ENCODE measurements at places on chromosomes 7 and 10.

GRCh38 chr7:1283337-1283736, 50.7 kb downstream of the UNCX start:
- H3K36me3 ChIP-seq: no peaks in the 10 kb centered on the region
- H3K4me1 ChIP-seq: no peaks in the 10 kb centered on the region
- no peak overlapping the region for H3K27ac ChIP-seq
- no peak for DNase-seq

- H3K27ac ChIP-seq: no peak overlapping the region
- no peaks in the 10 kb centered on the region for H3K27me3 ChIP-seq
- no peak overlapping the region for H3K4me3 ChIP-seq
- no peaks in the 10 kb centered on the region for H3K36me3 ChIP-seq
- H3K4me1 ChIP-seq: no peaks in the 10 kb centered on the region
Measured at GRCh38 chr7:69763513-69763912, 165.2 kb downstream of the AUTS2 start.

- peaks cover 22% of the 10 kb centered on the region for H3K27me3 ChIP-seq
- H3K36me3 ChIP-seq: no peaks in the 10 kb centered on the region
- no peak overlapping the region for H3K4me3 ChIP-seq
Measured at GRCh38 chr10:127905001-127905847, 1.7 kb upstream of the PTPRE start.

GRCh38 chr10:80609331-80609730, 71.6 kb downstream of the SH2D4B start:
- H3K4me3 ChIP-seq: no peak overlapping the region
- H3K4me1 ChIP-seq: no peaks in the 10 kb centered on the region
- H3K36me3 ChIP-seq: no peaks in the 10 kb centered on the region

DNA sequence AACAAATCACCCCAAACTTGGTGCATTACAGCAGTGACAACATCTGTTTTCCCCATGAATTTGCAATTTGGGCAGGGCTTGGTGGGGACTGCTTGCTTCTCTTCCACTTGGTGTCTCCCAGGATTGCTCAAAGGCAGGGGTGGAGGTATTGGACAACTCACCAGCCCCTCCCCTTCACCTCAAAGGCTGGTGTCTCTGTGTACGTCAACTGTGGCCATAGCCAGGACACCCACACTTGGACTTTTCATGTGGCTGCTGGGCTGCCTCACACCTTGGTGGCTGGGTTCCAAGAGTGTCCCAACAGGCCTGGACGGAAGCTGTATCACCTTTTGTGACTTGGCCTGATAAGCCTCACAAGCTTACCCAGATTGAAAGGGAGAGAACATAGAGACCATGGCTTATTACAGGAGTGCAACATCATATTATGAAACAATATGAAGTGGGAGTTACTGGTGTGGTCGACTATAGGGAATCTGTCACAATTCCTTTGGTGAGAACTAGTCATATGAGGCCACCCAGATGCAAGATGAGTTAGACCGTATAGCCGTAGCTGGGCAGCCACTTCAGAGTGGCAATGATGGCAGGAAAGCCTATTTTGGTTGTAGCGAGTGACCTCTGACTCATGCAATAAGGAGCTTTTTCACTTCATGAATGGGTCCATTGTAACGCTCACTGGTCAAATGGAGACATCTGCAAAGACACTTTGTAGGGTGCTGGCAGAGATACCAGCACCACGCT, 187.6 kb upstream of the ITGB1 start:
- H3K27me3 ChIP-seq: no peaks in the 10 kb centered on the region
- H3K27ac ChIP-seq: no peak overlapping the region
- no peak for DNase-seq
- H3K4me1 ChIP-seq: peaks cover 43% of the 10 kb centered on the region
- H3K36me3 ChIP-seq: no peaks in the 10 kb centered on the region

GRCh38 chr7:108232076-108232475, 101.9 kb upstream of the LAMB4 start:
- H3K4me1 ChIP-seq: peaks cover 2% of the 10 kb centered on the region
- H3K36me3 ChIP-seq: no peaks in the 10 kb centered on the region
- no peaks in the 10 kb centered on the region for H3K27me3 ChIP-seq
- no peak overlapping the region for H3K27ac ChIP-seq

- H3K27me3 ChIP-seq: peaks cover 7% of the 10 kb centered on the region
- no peaks in the 10 kb centered on the region for H3K36me3 ChIP-seq
- no peaks in the 10 kb centered on the region for H3K4me1 ChIP-seq
Measured at GRCh38 chr7:43199371-43200160, 87.1 kb downstream of the HECW1 start.

GRCh38 chr7:101625031-101625791, 3.9 kb downstream of the MYL10 start:
- H3K27me3 ChIP-seq: peaks cover 12% of the 10 kb centered on the region
- H3K4me1 ChIP-seq: no peaks in the 10 kb centered on the region
- H3K4me3 ChIP-seq: no peak overlapping the region
- DNase-seq: no peak
- no peaks in the 10 kb centered on the region for H3K36me3 ChIP-seq
- H3K27ac ChIP-seq: no peak overlapping the region

DNA sequence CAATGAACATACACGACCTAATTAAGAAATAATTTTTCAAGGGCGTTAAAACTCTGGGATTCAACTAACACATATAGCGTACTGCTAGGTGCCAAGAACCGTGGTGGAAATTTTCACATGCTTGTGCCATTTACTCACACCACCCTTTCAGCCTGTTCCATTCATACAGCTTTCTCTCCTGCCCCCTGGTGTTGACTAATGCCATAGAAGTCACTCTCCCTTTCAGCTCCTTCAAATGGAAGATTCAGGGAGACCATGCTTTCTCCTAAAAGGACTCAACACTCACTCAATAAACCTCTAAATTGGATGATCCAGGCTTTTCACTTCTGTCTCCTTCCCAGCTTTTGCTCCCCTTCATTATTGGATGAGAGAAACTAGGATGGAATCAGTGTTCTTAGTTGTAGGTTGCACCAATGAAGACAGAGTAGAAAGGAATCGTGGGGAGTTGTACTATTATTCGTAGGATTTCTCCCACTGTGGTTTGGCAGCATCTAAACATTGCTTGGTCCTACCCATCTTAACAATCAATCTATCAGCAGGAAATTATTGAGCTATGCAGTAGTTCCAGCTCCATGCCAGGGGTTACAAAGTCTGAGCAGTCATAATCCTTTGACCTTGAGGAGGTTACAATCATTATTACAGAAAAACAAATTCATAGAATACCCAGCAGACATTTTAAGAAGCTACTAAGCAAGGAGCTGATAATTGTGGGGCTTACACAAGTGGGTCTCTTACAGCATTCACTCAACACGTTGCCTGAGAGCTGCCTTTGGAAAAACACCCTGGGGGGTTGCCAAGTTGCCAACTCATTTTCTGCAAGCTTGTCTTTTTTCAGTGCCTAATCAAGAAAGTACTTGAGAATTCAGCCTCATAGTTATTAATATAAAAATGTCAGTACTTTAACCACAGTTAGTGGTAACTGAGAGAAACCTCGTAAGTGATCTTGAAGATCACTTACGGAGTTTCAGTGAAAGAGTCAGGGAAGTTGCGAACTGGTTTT, 2.8 kb upstream of the PPP1R3C start:
- H3K36me3 ChIP-seq: no peaks in the 10 kb centered on the region
- peak; percentile 72 for DNase-seq
- H3K27me3 ChIP-seq: peaks cover 46% of the 10 kb centered on the region
- H3K4me3 ChIP-seq: no peak overlapping the region

- no peak overlapping the region for H3K27ac ChIP-seq
- H3K36me3 ChIP-seq: no peaks in the 10 kb centered on the region
- no peak overlapping the region for H3K4me3 ChIP-seq
- peaks cover 28% of the 10 kb centered on the region for H3K27me3 ChIP-seq
Measured at GRCh38 chr10:63866747-63867140, 345.5 kb downstream of the REEP3 start.

DNA sequence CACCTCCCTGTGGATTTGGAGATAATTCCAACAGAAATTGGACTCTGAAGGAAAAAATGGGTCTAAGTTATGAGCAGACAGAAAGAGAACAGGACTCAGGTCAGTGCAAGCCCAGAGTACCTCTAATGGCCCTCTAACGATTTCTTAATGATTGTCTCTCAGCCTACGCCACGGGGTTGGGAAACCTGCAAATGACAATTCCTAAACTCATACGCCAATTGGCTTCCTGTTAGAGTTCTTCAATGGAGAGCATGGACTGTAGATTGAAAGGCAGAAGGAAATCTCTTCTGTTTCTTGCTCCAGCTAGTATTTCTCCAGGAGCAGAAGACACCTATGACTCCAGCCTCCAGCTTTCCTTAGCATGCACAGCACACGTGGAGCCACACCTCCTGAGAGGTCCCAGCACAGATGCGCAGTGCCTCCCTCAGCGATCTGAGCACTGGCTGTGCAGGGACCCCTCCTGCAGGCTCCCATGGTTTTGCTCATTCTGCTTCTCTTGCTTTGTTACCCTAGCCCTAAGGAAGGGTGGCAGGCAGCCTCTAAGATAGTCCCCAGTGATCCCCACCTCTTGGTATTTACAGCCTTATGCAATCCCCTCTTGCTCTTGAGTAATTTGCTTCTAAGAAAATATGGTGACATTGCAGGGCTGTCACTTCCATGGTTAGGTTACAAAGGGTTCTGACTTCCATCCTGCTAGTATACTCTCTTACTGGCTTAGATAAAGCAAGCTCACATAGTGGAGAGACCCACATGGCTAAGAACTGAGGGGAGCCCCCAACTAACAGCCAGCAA, 30.1 kb downstream of the DENND11 start:
- H3K27ac ChIP-seq: no peak overlapping the region
- no peaks in the 10 kb centered on the region for H3K27me3 ChIP-seq
- H3K36me3 ChIP-seq: peaks cover 18% of the 10 kb centered on the region
- peaks cover 8% of the 10 kb centered on the region for H3K4me1 ChIP-seq
- no peak overlapping the region for H3K4me3 ChIP-seq

GRCh38 chr7:29723599-29723998, 82.7 kb upstream of the WIPF3 start:
- no peaks in the 10 kb centered on the region for H3K4me1 ChIP-seq
- H3K36me3 ChIP-seq: no peaks in the 10 kb centered on the region
- peaks cover 3% of the 10 kb centered on the region for H3K27me3 ChIP-seq
- DNase-seq: no peak
- no peak overlapping the region for H3K27ac ChIP-seq
- no peak overlapping the region for H3K4me3 ChIP-seq

- H3K4me3 ChIP-seq: peak overlapping the region; percentile 99
- peak; percentile 81 for DNase-seq
- no peaks in the 10 kb centered on the region for H3K27me3 ChIP-seq
Measured at GRCh38 chr10:14601872-14602725, 172.6 kb downstream of the FAM107B start.

GRCh38 chr7:157278791-157279724, 57.7 kb upstream of the DNAJB6 start:
- no peak for DNase-seq
- H3K4me1 ChIP-seq: peaks cover 16% of the 10 kb centered on the region
- no peaks in the 10 kb centered on the region for H3K36me3 ChIP-seq
- H3K4me3 ChIP-seq: no peak overlapping the region
- H3K27ac ChIP-seq: no peak overlapping the region

DNA sequence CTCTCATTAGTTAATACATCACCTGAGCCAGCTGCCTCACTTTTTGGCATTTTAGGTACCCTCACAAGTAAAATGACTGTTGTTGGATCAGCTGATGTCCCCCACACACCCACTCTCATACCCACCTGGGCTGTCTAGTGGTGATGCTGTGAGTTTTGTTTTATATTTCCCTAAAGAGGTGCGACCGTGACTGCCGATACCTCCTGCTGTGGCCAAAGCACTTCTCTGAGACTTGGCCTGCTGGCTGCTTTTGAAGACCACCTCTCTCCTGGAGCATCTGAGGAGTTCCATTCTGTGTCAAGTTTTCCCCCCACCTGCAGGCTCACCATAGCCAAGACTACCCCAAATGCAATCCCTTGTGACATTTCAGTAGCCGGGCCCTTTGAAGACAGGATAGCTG, 6.4 kb upstream of the ACSL5 start:
- no peak overlapping the region for H3K27ac ChIP-seq
- H3K4me1 ChIP-seq: peaks cover 2% of the 10 kb centered on the region
- no peaks in the 10 kb centered on the region for H3K36me3 ChIP-seq
- no peak overlapping the region for H3K4me3 ChIP-seq

DNA sequence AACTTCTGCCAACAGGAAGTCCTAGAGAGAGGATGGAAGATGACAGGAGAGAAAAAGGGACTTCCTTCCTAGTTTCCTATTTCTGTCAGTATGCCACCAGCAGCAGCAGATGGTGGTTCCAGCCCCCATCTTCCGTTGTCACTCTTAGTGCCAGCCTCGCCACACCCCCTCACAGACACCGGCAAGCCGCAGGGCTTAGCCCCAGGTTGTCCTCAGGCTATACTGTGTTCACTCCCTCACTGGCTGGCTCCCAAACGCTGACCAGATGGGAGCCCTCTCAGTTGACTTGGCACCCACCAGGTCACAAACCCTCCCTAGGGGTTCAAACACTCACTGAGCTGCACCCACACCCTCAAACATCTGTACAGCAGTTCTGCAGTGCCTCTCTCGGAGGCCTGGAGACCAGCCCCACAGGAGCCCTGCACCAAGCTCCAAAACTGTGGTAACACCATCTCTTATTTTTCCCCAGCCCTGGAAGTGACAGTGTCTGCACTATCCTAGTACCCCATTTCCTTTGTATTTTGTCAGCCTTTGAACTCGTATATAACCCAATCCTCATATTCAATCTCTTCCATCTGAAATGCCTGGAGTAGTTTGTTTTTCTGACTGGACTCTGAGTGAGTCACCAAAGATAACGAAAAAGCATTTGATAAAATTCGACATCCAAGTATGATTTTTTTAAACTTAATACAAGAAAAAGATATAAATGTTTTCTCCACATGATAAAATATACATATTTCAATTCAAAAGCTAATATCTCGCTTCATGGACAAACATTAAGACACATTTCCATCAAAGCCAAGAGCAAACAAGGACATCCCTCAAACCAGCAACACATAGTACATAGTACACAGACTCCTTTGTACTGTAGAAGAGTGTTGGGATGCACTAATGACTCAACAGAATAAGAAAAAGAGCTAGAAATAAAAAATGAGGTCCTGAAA, 34.5 kb downstream of the SMURF1 start:
- H3K27me3 ChIP-seq: no peaks in the 10 kb centered on the region
- H3K27ac ChIP-seq: no peak overlapping the region
- peaks cover 5% of the 10 kb centered on the region for H3K36me3 ChIP-seq
- H3K4me3 ChIP-seq: no peak overlapping the region
- peak; percentile 23 for DNase-seq

- H3K27me3 ChIP-seq: no peaks in the 10 kb centered on the region
- peaks cover 2% of the 10 kb centered on the region for H3K4me1 ChIP-seq
- H3K4me3 ChIP-seq: no peak overlapping the region
Measured at GRCh38 chr10:132294561-132295318, 13.0 kb downstream of the STK32C start.

- H3K4me3 ChIP-seq: no peak overlapping the region
- H3K36me3 ChIP-seq: no peaks in the 10 kb centered on the region
- H3K4me1 ChIP-seq: no peaks in the 10 kb centered on the region
- no peaks in the 10 kb centered on the region for H3K27me3 ChIP-seq
Measured at GRCh38 chr7:150860291-150860977, 8.1 kb downstream of the AOC1 start.

DNA sequence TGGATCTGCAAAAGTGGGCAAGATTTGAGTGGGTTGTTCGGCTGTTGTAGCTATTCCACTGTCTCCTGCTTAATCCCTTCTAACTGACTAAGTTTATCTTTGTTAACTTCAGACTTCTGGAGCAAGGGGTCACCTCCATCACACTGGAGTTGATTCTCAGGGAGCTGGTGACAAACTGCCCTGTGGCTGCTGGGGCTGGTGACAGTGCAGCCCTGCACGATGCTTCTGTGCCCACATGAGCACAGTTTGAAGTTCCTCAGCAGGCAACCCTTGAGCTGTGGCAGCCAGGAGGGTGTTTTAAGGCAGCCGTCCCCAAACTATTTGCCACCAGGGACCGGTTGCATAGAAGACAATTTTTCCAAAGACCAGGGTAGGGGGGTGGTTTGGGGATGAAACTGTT, 40.5 kb downstream of the ADRB1 start:
- peaks cover 5% of the 10 kb centered on the region for H3K27me3 ChIP-seq
- no peaks in the 10 kb centered on the region for H3K4me1 ChIP-seq
- H3K36me3 ChIP-seq: no peaks in the 10 kb centered on the region
- H3K27ac ChIP-seq: no peak overlapping the region
